HFF-Myc (cell line): ENCODE measurements at places on chromosomes 4 and X.

- peak; percentile 2 for DNase-seq
Observed at GRCh38 chrX:114959729-114960128, 57.7 kb downstream of the IL13RA2 start.

GRCh38 chr4:185167234-185167633 lies 24.2 kb downstream of the SLC25A4 start:
- no peak for DNase-seq

DNA sequence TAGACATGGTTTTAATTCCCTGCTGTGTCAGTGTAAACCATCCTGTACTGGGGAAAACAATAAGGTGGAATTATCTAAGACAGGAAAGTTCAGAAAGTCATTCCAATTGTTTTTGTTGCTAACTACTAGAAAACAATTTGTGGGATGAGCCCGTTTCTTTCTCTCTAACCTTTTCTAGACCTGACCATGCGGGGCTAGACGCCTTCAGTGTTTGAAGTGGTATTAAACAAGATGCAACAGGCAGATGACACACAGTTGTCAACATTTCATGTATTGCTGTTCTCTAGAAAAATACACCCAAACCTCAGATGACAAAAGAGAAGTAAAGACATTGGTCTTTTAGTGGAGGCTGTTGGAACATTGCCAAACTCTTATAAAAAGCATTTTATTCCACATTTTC lies 105.7 kb downstream of the FRAS1 start:
- DNase-seq: no peak

DNA sequence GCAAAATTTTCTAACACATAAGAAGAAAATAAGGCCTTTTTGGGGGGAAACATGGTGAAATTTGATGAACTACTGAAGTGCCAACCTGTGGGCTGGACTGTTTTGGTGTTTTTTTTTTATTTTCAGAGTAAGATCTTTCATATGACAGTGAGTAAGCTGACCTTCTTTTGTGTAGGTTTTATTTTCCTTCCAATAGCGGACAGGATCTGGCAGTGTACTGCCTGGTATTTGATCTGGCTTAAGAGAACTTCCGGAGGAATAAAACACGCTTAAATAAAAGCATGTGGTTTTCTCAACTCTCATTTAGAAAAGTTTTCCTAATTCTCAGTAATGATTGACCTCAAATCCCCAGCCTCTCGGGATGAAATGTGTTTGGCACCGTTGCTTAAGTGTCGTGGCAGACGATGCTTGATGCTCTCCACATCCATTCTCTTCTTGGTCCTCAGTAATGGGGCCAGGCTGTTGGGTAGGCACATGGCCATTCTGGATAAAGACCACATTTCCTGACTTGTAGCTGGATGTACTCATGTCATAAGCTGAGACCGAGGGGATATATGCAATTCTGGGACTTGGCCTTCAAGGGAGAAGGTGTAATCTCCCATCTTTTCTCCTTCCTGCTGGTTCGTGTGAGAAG lies 65.6 kb upstream of the PDLIM3 start:
- no peak for DNase-seq

- DNase-seq: no peak
Observed at GRCh38 chr4:153065276-153065675, 129.2 kb downstream of the FHDC1 start.

DNA sequence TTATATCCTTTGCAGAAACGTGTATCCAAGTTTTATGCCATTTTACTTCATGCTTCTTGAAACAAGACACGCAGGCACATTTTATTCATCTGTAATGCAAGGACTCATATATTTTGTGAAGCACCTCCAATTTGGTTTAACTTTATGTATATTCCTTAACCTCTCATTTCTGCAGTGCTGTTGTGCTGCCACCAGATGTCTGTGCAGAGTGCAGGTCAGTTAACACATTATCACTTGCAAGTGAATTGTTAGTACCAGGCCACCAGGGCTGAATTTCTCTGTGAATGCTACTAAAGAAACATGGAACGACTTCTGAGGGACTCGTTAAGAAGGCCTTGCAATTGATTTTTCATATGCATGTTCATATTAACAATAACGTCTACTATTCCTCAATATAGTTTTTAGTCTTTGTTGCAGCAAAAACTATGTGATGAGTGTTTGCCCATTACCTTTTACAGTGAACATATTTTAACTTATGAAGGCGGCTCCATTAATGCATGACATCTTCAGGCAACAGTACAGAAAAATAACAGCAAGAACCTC lies 770.3 kb downstream of the NLGN4X start:
- no peak for DNase-seq

- DNase-seq: no peak
Observed at GRCh38 chrX:68821616-68822015, 7.2 kb upstream of the EFNB1 start.

DNA sequence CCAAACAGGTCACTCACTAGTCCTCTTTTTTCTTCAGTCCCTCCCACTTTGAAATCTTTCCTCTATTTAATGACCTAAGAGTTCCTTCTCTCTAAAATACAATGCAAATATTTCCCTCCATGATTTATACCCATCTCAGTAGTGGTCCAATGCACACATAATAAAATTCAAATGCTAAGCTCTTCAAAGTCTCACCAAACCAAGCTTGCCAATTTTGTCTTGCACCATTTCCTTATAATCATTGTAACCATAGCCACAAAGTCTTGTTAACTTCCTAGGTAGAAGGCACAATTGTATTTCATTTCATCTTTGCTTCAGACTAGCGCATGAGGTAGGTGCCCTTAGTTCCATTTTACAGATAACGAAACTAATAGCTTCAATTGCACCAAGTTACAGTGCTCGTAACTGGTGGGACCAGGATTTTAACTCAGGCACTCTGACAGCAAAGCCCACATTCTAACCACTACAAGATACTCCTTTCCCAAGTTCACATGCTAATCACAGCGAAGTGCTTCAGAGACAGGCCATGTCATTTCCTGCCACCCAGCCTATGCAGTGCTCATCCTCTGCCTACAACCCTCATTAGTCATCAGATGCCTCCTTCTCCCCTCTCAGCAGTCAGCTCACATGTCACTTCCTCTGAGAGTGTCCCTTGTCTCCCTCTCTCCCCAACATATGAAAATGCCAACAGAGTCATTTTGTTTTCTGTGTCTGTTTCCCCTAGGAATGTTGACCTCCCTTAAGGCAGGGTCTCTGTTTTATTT lies 66.9 kb upstream of the PPARGC1A start:
- no peak for DNase-seq

- no peak for DNase-seq
Observed at GRCh38 chrX:113741744-113742143, 842.1 kb upstream of the HTR2C start.

- DNase-seq: no peak
Observed at GRCh38 chr4:159019356-159019755, 83.5 kb upstream of the RAPGEF2 start.

DNA sequence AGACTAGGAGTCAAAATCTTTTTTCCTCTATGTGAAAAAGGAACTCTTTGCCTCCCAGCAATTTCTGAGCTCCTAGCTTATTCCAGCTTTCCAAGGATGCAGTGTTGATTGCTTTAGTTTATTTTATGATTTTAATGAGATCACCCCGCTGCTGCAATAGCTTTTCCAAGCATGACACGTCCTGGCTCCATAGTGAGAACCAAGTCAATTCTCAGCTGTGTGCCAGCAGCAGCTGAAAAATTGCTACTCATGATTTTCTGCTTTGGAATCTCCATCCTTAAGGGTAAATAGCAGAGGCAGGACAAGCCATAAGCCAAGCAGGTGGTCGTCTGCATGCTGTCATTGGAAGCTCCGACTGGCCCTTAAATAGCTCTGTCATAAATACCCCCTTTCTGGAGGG lies 64.5 kb downstream of the FTHL17 start:
- no peak for DNase-seq

GRCh38 chrX:152733261-152733975 lies at the start of the genes CSAG1 and MAGEA12:
Gene CSAG1 (minus strand): TSS chrX:152733721. CDS start chrX:152732460, 1,261 bp downstream.
Gene MAGEA12 (plus strand): TSS chrX:152733757. CDS start chrX:152736162, 2,405 bp downstream.
- no peak for DNase-seq

DNA sequence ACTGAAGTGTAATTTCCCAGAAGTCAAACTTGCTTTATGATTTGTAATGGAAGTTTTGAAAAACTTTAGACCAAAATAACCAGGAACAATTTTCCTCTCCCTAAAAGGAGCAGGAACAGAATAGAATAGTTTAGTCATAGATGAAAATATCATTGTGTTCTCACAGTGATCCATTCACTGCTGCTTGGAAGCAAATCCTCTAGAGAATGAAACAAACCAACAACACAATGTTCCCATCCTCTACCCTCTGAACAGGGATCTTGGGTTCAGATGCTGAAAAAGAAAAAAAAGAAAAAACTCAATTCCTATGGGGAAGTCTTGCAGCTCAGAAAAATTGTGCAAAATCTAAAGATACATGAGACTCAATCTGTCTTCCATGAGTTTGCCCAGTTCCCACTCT lies 12.2 kb downstream of the DSPP start:
- DNase-seq: no peak

- DNase-seq: no peak
Observed at GRCh38 chrX:132757066-132757623, 201.3 kb downstream of the HS6ST2 start.

DNA sequence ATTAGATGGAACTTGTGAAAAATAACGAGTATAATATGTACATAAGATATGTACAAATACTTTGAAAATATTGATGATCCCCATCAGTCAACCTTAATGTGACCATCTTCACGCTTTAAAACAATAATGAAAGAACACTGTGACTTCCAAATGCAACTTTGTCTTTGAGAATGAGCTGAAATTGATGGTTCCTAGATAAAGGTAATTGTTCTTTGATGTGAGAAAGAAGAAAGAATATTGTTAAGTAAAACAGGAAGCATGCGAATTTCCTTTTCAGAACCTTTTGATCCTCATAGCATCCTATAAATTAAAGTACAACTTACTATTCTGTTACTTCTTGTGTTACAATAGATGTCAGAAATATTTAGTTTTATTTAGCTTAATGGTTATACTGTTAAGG lies 22.2 kb downstream of the IL2 start:
- no peak for DNase-seq

DNA sequence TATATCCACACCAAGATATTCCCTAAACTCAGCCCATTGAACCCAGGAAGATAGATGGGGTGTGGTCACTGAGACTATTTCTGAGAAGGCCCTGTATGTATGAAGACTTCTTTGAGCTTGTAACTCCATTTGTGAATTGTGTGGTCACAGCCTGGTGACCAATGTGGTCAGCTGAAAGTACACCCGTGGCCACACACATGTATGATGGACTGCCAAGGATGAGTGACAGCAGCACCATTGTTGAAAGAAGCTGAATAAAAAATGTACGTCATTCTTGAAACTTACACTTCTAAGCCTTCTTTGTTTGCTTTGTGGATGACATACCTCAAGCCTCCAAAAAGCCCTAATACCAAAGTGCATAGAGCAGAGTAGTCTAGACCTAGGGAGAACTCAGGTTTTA lies 581.4 kb downstream of the RAB28 start:
- DNase-seq: no peak

- DNase-seq: no peak
Observed at GRCh38 chr4:108223313-108223712, 54.6 kb upstream of the LEF1 start.

- DNase-seq: no peak
Observed at GRCh38 chr4:27057662-27058061, 197.0 kb downstream of the STIM2 start.

GRCh38 chr4:148044089-148044911 lies 312.4 kb downstream of the ARHGAP10 start:
- no peak for DNase-seq

- no peak for DNase-seq
Observed at GRCh38 chr4:186161138-186161537, 30.2 kb upstream of the CYP4V2 start.

GRCh38 chr4:153166716-153167501 lies 37.3 kb upstream of the TRIM2 start:
- DNase-seq: no peak

GRCh38 chr4:38166082-38166481 lies 205.9 kb downstream of the PTTG2 start:
- DNase-seq: no peak
